DMS 273 treated with DMSO at 0.1 percent for 48 hours (cell line): ENCODE measurements at places on chromosomes 3 and 15.

DNA sequence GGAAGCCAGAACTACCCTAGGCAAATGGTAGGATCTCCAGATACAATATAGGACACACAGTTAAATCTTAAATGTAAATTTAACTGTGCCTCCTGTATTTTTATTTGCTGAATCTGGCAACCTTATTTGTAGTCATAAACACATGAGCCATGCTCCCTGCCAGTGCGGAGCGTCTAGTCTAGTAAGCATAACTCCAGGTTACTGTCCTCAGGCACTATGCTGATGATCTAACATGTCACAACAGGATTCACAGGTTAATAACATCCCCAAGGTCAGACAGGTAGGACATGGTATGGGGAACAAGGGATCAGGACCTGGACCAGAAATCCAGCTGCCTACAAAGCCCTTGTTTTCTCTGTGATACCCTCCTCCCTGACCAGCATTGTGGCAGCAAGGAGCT is 305.1 kb downstream of the CACNA2D3 start:
- DNase-seq, result no peak

DNA sequence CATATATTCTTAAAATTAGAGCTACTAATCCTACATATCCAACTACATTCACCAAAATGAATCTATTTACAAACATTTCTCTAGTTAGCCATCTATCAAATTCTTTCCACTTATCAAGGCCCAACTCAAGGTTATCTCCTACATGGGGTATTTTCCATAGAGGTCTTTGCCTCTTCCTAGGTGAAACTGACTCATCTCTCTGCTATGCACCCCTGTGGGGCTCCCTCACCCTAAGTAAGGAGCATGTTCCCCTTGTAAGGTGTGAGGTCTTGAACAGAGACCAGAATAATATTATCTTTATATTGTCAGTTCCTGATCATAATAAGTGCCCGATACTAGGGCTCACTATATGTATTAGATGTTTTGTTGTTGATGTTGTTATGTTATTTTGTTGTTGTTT is 74.6 kb upstream of the TSC22D2 start:
- DNase-seq, result no peak

DNA sequence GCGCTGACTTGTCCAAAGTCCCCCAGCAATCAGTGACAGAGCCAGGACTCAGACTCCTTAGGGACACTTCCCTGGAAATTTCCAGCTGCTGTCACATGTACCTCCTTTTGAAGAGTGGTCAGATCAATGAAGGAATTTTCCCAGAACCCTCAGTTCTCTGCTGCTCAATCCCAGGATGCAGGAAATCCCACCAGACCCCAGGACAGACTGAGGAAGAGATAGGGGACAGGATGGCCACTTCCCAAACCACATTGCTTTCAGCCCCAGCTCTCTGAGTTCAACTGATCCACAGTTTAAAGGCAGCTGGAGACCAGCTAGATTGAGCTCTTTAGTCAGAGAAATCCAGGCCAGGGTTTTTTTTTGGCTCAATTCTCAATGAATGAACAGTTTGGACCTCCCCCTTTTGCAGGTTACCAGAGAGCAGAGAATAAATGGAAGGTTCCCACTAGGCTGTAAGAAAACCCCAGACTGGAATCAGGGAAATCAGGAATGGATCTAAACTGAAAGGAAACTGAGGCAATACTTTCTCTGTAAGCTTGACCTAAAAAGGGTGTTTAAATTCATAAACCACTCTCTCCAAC is 1.5 kb downstream of the CYP1A1 start:
- DNase-seq, result peak; percentile 3

DNA sequence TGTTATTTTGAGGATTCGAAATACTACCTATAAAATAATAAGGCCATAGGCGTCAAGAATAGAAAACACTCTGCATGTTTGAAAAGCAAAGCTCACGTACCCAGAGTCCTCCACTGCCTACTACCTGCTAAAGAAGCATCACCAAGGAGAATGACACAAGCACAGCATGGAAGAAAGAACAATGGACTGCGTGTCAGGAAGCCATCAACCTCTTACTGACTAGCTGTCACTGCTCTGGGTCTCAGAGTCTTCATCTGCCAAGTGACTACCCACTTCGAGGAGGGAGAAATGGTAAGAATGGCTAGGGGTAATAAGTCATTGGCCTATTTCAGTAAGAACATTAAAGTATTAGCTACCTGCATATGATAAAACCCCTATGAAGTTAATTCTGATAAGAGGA is 49.4 kb downstream of the CLASP2 start:
- DNase-seq, result no peak

GRCh38 chr3:143445118-143445517 is 325.5 kb downstream of the CHST2 start:
- DNase-seq, result no peak

GRCh38 chr3:153029350-153029749 is 132.7 kb upstream of the RAP2B start:
- no peak for DNase-seq

GRCh38 chr15:91915576-91915975 is 62.1 kb downstream of the SLCO3A1 start:
- no peak for DNase-seq

- no peak for DNase-seq
Observed at GRCh38 chr3:123936400-123936799, 24.6 kb downstream of the CCDC14 start.

GRCh38 chr3:195031574-195032003 is 239.4 kb downstream of the XXYLT1 start:
- no peak for DNase-seq

GRCh38 chr3:182487143-182487542 is 306.2 kb upstream of the ATP11B start:
- peak; percentile 71 for DNase-seq

GRCh38 chr3:36248374-36248773 is 131.9 kb upstream of the STAC start:
- DNase-seq, result no peak

DNA sequence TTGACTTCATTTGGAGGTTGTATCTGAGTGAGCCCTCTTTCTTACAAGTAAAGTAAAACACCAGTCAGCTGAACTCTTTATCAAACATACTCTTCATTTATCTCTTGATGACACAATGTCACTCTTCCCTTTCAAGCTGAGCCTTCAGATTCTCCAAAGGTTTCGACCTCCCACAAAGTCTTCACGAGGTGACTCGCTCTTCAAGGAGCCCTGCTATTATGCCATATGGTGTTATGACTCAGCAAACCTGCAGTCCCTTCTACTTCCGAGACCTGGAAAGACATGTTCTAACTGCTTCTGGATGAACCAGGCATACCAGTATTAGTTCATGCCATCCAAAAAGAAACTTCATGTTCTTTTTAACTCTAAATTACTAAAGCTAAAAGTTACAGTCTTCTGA is 23.1 kb downstream of the AADAC start:
- peak; percentile 90 for DNase-seq

DNA sequence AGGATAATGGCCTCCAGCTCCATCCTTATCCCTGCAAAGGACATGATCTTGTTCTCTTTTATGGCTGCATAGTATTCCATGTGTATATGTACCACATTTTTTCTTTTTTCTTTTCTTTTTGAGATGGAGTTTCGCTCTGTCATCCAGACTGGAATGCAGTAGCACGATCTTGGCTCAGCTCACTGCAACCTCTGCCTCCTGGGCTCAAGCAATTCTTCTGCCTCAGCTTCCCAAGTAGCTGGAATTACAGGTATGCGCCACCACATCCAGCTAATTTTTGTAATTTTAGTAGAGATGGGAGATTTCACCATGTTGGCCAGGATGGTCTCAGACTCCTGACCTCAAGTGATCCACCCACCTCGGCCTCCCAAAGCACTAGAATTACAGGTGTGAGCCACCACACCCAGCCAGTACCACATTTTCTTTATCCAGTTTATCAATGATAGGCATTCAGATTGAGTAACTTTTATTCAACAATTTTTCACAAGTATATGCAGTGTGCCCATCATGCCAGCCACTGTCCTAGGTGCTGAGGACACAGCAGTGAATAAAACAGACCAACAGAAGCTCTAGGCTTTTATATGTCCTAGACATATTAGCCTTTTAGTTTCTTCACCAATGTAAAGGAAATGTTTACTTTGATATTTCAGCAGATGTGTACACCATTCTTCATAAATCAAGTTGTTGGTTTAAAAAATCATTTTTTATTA is 815.2 kb downstream of the FHIT start:
- no peak for DNase-seq

DNA sequence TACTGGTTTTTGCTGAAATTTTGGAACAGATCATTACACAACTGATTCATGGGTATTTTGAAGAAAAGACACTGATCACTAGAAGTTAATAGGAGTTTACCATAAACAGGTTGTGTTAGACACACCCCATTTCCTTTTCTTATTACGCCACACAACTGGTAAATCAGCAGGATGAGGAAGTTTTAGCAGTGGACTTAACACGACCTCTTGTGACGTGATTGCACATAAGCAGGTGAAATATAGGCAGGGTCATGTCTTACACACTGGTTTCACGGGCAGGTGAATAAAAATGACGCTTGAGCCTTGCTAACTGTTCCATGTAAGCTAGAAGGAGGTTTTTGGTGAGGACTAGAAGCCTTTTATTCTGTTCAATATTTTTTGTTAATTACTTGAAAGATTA is 27.1 kb upstream of the TPRG1 start:
- peak; percentile 43 for DNase-seq

DNA sequence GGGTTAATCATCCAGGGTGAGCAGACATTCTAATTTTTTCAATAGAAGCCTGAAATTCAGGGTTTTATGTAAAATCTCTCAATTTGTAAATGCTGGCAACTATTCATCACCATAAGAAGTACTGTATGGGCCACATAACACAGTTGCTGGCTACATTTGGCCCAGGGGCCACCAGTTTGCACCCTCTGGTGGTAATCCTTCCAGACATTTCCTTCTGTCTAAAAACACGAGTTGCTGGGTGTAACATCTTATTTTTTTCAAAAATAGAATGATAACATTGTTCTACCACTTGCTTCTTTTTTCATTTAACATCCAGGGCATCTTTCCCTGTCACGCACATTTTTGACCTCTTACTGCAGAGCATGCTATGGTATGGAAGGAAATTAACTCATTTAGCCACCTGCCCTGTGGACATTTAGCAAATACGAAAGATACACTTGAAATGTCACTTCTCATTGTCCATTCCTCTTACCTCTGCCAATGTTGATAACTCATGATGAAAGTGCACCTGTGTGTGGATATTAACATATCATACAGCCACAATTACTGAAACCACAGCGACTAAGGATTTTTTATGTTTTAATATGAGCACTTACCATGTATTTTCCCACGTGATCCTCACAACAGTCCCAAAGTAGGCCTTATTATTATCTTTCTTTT is 117.5 kb upstream of the ARHGEF3 start:
- DNase-seq, result no peak

GRCh38 chr15:100728371-100729201 is 126.2 kb downstream of the ASB7 start:
- no peak for DNase-seq

- DNase-seq, result no peak
Observed at GRCh38 chr3:127691489-127691888, 18.7 kb downstream of the ABTB1 start.

- DNase-seq, result no peak
Observed at GRCh38 chr15:63729115-63729884, 104.4 kb downstream of the HERC1 start.

GRCh38 chr3:69406163-69406562 is 20.3 kb upstream of the FRMD4B start:
- DNase-seq, result no peak

DNA sequence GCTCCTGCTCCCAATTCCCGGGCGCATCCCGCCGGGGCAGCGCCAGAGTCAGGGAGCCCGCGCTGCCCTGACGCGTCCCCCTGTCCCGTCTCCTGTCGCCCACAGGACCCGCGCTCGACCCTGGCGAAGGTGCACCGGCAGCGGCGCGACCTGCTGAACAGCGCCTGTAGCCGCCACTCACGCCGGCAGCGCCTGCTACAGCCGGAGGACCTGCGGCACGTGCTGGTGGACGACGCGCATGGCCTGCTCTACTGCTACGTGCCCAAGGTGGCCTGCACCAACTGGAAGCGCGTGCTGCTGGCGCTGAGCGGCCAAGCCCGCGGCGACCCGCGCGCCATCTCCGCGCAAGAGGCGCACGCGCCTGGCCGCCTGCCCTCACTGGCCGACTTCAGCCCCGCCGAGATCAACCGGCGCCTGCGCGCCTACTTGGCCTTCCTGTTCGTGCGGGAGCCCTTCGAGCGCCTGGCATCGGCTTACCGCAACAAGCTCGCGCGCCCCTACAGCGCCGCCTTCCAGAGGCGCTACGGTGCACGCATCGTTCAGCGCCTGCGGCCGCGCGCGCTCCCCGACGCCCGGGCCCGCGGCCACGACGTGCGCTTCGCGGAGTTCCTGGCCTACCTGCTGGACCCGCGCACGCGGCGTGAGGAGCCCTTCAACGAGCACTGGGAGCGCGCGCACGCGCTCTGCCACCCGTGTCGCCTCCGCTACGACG is 16.9 kb downstream of the C3orf22 start:
- no peak for DNase-seq

GRCh38 chr3:2516762-2517441 is 418.2 kb downstream of the CNTN4 start:
- DNase-seq, result no peak

DNA sequence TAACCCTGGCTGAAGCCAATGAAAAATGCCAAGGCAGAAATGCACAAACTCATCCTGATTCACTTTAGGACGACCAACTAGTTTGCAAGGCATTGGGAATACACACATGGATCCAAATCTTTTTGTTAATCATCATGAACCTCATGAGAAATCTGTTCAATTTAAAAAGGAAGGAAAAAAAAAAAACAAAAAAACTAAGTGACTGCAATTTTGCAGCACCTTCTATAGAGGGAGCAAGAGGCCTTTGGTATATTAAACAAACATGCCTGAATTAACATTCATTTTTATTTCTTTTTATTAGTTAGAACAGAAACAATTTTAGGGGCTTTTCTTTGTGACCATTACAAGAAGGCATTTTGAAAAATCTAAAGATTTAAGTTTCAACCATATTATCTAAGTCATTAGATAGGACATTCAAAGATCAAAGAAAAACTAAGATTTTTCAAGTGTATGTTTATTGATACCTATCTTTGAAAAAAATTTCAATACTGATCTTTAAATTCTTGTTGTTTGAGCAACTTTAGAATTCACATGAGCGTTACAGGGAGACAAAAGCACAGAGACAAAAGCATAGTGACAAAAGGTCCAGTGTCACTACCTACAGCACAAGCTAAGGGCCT is 182.4 kb downstream of the CBLB start:
- DNase-seq, result no peak

DNA sequence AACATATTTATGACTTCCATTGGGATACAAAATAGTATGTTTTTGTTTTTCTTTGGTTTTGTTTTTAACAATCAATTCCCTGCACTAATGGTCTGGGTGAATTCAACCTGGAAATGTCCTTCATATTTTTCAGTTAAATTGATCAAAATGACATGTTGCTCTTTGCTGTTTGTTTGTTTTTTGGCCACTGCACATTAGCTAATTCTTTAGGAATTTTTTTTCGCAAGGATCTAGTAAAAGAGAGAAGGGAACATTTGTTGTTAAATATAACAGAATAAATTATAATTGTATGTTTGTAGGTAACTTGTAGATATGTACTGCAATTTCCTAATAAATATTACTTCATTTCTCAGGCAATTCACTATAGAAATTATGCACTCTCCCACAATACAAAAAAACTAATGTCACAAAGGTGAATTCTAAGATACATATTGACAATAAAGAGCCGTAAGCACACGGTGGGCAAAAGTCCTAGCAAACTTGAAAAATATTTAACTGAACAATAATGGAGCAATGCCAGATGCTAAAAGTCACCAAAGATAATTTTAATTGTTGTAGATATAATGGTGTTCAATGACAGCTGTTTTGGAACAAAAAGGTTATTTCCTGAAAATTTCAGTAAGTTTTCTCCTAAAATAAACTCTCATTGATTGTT is 21.4 kb upstream of the PPARG start:
- DNase-seq, result no peak

- no peak for DNase-seq
Observed at GRCh38 chr3:87052499-87053260, 61.7 kb upstream of the VGLL3 start.
